ELR (cell line): ENCODE measurements at places on chromosomes 4 and X.

- peak; percentile 92 for DNase-seq
These were observed 101.4 kb upstream of the PDE5A start for GRCh38 chr4:119729835-119730670.

GRCh38 chr4:184792334-184792733, 33.4 kb downstream of the ACSL1 start:
- DNase-seq, result peak; percentile 37

GRCh38 chr4:38241541-38241940, 281.3 kb downstream of the PTTG2 start:
- DNase-seq, result no peak

GRCh38 chr4:120065974-120066516, 603 bp downstream of the MAD2L1 start:
- no peak for DNase-seq

DNA sequence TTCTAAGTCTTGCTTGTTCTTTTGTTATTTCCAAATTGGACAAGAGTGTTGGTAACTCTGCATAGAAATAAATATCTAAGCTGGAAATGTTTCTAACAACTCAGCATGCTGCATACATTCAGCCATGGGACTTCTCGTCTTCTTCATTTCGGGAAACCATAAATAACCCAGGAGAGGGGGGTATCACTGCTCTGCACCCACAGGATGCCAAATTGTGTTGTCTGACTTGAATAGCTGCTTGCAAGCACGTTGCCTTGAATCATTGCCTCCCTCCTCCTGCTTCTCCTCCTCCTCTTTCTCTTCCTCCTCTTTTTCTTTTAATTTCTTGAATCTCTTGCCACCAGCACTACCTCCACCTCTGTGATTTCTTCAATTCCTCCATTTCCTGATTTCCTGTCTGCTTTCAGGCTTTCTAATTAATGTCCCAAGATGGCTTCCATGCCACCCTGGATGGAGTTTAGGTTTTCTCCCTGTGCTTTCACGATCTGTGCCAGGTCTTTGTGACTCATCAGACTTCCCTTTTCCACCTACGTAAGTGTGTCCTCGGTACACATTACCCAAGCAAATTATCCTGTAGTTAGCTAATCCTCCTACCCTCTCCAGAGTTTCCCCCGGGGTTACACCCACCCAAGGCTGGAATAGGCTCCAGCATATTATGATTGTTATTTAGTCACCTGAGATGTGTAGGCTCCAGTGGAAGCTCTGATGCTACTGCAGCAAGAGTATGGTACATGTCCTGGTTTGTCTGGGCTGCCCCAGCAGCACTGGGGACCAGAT, 122.6 kb upstream of the VCX3B start:
- peak; percentile 34 for DNase-seq

DNA sequence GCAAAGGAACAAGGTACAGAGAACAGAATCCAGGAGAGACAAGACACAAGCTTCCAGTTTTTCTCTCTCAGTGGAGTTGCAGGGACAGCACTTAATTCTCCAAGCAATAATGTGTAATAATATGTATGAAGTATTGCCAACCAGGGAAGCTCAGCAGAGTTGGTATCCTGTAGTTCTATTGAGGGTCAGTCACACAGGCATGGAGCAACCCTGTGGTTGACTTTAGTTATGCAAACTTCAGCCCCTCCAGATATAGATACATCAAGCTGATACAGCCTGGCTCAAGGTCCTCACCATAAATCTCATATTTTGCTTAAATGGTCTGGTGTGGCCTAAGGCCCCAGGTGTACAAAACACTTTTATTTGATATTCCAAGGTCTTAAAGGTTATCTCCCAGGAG, 248.6 kb upstream of the EPHA5 start:
- DNase-seq, result no peak

- peak; percentile 65 for DNase-seq
These were observed 42.9 kb downstream of the AFF1 start for GRCh38 chr4:86977621-86978184.

GRCh38 chr4:99323756-99324155, 2.6 kb upstream of the ADH1B start:
- no peak for DNase-seq

GRCh38 chrX:86295293-86295692, 147.0 kb downstream of the DACH2 start:
- no peak for DNase-seq

DNA sequence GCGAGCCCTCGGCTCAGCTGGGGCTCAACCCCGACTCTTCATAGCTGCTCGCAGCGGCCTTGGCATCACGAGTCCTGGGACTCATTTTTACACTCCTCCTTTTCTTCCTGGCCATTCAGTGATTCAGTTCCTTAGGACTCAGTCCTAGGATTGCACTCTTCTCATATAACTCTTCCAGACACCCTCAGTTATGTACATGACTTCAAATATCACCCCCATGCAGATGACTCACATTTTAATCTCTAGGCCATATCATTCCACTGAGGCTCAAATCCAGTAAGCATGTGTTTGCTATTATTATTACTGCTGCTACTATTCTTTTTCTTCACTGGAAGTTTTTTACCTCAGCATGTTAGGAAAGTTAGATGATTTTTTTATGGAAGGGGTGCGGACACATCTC, 14.4 kb downstream of the ITGB1BP2 start:
- DNase-seq, result peak; percentile 36

DNA sequence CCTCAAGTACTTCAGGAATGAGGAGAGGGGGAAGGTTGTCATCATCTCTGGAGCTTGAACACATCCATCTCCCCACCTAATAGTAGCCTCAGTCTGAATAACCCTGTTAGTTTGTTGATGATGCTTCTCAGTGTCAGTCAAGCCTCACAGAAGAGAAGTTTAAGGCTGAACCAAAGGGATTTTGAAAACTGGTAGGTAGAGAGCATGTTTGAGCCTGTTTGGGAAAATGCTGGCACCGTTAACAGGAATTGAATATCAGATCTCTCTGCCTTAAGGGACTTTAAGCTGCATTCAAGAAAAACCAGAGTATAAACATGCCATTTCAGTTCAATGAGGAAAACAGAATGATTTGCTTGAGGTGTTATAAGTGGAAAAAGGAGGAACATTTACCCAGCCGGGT, 73.1 kb downstream of the MAPK10 start:
- DNase-seq, result no peak

DNA sequence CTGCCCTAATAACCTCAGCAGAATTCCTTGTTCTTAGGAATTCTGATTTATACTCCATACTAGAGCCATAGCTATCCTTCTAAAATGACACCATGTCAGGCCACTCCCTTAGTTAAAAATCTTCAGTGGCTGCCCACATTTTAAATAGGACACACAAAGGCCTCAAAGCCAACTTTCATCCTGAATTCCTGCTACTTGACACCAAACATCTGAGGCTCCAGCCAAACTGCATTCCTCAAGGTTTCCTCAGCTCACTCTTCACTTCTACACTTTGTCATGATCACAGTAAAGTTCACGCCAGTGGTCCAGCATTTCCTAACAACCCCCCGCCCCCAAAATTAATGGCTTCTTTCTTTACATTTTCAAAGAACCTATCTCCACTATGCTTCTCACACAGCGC, 124.3 kb downstream of the ADGRA3 start:
- DNase-seq, result no peak

DNA sequence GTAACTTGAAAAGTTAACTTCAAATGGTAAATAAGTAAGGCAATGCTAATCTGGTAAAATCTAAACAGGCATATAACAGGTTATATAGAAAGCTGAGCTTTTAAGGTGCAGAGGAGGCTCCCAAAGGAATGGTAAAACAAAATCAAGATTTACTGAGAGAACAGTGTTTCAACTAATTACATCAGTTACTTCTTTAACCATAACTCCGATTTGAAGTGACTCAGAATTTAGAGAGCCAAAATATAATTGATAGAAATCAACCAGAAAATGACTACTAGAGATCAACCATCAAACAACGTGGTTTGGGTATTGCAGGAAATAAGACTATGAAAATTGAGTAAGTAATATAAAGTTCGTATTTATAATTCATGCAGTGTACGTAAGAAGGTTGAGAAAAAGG, 6.9 kb downstream of the G3BP2 start:
- DNase-seq, result no peak

DNA sequence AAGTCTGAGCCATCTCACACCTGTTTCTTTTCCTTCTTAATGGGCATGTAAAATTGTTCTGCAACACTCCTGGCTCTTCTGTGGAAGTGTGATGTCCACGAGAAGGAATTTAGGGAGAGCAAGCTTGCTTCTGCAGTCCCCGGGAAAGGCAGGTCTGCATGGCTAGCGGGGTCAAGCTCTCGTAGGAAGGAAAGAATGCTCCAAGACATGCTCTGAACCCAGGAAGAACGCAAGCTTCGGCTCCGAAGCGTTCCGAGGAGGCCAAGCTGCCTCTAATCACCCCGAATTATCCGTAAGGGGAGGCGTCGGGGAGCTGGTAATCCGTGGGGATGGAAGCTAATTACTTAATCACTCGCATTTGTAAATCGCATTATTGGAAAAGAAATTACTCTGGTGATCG, 177.7 kb downstream of the CRLF2 start:
- DNase-seq, result no peak

GRCh38 chr4:40507977-40508376, 121.7 kb downstream of the RBM47 start:
- peak; percentile 8 for DNase-seq
